ENCODE measurements at places on chromosomes 2 and 18.
A peak's percentile ranks its signal among the peaks of the same experiment; 100 is the strongest.

DNA sequence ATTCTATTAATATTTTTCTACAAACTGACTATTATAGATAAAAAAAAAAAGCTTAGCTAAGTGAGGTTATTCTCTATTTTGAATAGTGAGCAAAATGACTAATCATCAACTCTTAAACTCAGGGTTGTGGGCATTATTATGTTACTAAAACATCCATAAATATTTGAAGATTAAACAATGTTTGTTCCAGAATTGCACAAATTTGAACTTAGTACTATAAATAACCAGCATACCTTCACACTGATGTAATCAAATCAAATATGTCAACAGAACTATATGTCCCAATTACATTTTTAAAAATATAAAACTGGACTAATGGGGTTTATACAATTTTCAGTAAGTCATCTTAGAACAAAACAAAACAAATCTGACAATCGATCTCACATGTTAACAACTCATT, 800.9 kb downstream of the LRP1B start:
- DNase-seq = no peak

- peak; percentile 4 for DNase-seq
These were observed 491.0 kb downstream of the CDH2 start for GRCh38 chr18:27685807-27686412.

DNA sequence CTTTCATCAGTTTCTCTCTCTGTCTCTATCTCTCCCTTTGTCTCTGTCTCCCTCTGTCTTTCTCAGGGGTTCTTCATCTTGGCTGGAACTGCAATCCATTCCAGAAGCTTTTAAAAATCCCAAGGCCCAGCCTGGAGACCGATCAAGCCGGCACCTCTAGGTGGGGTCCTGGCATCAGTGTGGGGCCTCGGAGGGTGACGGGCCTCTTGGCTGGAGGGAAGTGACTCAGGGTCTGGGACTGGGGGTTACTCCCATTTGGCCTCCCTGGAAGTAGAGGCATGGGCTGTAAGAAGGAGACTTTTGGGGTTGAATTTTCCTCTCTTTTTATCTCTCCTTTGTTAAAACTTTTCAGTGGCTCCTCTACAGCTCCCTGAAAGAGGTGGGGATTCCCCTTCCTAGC, 52.8 kb upstream of the OTOF start:
- no peak for DNase-seq

- no peak for DNase-seq
These were observed 828.7 kb downstream of the BCL11A start for GRCh38 chr2:59724746-59725145.

DNA sequence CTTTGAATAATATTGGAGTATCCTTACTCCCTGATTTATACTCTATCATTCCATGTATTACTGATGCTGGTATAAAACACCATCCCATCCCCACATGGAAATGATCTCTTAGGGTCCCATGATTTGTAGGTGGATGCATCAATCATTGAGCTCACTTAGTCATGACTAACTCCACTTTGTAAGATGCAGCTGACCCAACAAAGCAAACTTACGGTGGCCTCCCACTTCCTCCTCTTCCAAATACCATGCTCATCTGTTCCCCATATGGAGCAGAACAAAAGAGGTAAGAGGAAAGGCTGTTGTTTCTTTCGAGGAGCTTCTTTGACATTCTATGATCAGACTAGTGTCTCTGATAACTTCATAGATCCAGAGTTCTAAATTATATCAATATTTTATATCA, 640.2 kb upstream of the SLC39A10 start:
- DNase-seq = no peak
